ENCODE measurements at places on chromosomes 1 and 21.
A peak's percentile ranks its signal among the peaks of the same experiment; 100 is the strongest.

- no peak for DNase-seq
Measured at GRCh38 chr1:197441999-197442414, 174.0 kb downstream of the CRB1 start.

DNA sequence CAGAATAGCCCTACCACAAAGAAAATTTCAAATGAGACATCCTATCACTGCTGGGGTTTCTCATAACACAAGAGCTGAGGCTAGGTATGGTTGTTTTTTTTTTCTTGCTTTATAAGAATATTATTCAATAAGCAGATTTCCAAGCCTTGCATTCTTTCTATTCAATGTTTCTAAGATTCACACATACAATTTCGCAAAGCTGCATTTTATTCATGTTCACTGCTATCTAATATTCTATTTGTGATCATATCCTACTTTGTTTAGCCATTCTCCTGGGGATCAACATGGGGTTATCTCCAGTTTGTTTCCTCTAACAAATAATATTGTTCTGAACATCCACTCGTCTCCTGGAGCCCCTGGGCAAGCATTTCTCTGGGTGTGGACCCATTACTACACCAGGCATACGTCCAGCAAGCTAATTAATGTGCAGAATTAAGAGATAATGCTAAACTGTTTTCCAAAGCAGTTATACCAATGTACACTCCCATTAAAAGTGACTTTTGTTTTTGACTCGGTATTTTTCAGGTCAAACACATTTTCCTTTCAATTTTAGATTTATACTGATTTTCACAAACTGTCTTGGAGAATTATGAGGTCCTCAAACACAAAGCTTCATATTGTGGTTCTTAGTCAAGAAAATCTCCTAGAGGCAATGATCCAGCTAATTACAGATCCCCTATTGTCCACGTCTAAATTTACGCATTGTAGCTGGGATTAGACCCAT, 15.7 kb upstream of the HLCS start:
- no peak for DNase-seq

GRCh38 chr1:114750780-114751179, 7.0 kb downstream of the CSDE1 start:
- DNase-seq: no peak

GRCh38 chr1:218472885-218473284, 127.7 kb downstream of the TGFB2 start:
- peak; percentile 24 for DNase-seq

Data from germinal center (tissue), 1 donor.